ENCODE measurements at places on chromosomes 6 and 20.

DNA sequence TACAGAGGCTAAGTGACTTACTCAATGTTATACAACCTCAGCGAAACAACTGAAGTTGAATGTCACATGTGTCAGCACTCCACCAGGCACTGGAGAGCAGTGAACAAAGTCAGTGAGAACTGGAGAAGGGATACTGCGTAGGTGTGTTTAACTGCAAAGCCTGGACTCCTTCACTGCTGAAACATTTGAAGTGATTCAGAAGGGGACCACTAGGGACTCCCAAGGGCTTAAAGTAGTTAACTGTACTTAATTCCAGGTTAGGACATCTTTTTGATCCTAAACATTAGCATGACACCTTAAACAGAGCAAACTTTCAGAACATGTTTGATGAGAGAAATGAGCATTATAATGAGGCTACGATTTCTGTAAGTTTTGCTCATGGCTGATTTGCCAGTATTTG is 45.0 kb upstream of the ZBTB24 start:
- peak; percentile 30 for DNase-seq

- DNase-seq = no peak
These were observed 273.0 kb upstream of the STXBP5 start for GRCh38 chr6:146931214-146931613.

- peak; percentile 73 for DNase-seq
These were observed at the start of gene SCRT2 for GRCh38 chr20:675453-676314. SCRT2 (minus strand) TSS chr20:675802; CDS start chr20:675601, 201 bp downstream.

DNA sequence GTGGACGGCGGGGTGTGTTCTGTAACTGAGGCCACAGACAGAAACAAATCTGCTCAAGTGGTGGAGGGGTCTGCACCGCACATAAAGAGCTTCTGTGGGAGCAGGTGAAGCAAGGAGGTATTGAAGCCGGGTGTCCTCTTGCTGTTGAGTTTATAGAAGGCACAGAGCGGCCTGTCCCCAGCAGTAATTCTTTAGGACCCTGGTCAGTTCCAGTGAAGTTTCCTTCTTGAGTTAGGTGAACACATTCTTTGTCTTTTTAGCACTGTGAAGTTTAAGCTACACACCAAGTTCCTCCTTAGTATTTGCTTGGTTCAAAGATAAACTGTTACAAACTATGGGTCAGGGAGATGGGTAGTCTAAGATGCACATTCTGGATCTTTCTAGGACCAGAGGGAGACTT is 6.1 kb downstream of the PRDM1 start:
- no peak for DNase-seq

DNA sequence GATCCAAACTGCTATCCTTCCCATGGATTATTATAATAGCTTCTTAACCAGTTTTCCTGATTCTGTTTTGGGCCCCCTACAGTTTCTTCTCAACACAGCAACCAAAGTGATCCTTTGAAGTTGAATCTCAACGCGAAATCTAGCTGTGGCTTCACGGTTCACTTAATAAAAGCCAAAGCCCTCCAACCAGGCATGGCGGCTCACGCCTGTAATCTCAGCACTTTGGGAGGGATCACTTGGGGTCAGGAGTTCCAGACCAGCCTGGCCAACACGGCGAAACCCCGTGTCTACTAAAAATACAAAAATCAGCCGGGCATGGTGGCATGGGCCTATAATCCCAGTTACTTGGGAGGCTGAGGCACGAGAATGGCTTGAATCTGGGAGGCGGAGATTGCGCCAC is 3.3 kb downstream of the RMND1 start:
- peak; percentile 16 for DNase-seq

GRCh38 chr6:160408528-160408927 is 60.4 kb downstream of the SLC22A3 start:
- no peak for DNase-seq

- no peak for DNase-seq
These were observed 48.1 kb downstream of the TBC1D7 start for GRCh38 chr6:13280254-13280653.

DNA sequence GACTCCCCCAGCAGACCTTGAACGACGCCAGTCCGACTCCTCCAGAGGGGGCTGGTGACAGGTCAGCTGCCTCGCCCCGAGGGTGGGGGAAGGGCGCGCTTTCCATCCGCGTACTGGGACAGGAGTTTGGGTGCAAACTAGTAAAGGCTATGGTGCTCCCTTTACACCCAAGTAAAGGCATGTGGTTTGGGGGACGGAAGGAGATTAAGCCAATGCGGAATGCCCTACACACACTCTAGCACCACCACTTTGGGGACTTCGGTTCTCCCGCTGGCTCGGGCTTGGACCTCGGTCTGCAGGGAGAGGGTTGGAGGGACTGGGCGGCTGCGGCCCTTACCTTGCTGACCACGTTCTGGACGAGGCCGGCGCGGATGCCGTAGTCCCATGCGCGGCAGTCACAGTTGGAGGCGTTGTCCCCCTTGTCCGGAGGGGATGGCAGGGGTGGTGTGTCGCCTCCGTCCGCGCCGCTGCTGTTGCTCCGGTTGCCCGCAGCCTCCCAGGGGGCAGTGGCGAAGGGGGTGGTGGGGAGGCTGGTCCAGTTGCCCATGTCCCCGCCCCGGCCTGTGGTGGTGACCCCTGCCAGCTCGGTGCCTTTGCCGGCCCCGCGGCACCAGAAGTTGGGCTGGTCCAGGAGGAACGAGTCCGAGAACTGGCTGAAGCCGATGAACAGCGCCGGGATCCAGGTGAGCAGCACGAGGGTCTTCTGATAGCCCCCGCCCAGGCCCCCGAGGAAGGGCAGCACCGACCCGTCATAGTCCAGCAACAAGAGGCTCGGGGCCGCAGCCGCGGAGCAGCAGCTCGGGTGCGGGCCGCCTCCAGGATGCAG is 1.1 kb downstream of the SLC22A23 start:
- peak; percentile 20 for DNase-seq

DNA sequence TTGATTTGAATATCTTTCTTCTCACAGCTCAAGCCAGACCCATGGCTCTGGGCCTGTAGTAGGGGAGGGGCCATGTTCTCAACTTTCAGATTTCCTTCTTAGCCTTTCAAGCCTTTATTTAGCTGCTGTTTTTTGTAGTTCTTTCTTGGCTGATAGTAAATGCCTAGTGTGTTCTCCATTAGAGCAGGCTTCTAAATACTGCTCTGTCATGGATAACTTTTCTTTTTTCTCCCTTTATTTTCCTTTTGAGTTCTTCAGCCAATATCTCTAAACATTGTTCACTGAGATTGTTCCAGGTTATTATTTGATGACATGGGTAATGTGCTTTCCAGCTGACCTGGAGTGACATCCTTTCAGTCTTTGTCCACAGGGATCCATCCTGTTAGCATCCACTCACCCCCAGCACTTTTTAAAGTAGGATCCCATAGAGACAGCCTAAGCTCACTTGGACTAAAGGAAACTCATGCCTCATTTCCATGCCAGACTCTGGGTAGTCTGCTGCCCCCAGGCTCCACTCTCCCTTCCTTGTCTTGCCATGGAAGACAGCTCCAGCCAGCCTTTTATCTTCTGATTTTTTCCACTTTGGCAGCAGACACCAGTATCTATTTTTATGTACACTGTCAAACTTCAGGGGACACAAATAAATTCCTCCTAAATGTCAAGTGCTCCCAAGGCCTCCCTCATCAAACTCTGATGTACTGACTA is 645.6 kb downstream of the RNF144B start:
- DNase-seq = no peak

DNA sequence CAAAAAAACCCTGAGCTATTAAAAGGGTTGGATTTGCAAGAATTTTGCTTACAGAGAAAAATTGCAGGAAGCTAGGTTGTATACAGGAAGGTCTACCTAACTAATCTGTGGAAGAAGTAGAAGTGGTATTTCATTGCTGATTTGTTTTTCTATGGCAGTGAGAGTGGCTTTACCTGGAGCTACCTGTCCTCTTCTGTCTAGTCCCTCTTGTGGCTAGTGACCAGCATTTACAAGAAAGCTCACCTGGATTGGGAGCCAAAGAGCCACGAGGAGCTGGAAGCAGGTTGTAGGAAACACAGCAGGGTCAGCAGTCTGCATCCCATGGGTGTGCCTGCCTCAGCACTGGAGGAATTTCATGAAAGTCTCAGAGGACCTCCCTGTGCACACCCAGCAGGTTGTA is 120.3 kb upstream of the RALGAPA2 start:
- DNase-seq = no peak

GRCh38 chr6:166650824-166651807 is 24.1 kb upstream of the RPS6KA2 start:
- no peak for DNase-seq

DNA sequence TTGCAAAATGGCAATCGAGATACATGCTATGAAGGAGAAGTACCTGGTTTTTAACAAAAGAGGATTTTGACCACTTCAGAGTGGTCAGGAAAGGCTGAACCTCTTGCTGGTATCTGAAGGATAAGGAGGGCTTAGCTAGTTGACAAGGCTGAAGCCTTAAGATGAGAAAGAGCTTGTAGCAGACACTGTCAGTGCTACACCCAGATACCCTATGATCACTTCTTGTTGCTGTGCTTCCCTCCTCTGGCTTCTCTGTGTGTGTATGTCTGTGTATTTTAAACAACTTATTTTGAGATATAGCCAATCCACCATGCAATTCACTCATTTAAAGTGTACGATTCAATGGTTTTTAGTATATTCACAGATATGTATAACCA is 38.9 kb upstream of the TGM2 start:
- DNase-seq = no peak

DNA sequence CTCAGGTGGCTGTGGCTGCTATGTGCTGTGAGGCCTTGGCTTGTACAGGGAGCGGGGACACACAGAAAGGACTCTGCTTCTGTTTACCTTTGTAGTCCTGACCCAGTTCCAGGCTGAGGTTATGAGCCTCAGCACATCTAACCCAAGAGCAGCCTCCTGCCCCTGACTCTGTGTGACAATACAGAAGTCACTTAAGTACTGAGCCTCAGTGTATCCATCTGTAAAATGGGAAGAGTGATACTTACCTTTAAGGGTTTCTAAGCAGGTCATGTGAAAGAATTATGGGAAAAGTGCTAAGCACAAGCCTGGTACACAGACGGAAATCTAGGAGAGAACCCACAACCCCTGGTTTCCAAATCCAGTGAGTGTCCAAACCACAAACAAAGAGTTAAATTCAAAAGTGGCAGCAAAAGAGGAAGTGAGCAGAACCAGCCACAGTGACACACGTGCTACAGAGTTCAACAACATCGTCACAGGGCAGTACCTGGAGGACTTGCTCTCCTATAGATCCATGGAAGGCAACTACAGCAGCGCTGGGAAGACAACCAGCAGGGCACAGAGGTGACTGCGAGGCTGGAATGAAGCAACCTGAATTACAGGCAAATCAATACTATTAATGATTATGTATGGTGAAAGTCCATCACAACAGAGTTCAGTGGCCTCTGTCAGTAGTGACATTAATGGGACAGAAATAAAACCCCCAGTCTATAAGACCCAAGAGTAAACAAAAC is 12.5 kb downstream of the TRIM26 start:
- no peak for DNase-seq

- no peak for DNase-seq
These were observed 359.3 kb downstream of the SYNE1 start for GRCh38 chr6:152277826-152278329.

DNA sequence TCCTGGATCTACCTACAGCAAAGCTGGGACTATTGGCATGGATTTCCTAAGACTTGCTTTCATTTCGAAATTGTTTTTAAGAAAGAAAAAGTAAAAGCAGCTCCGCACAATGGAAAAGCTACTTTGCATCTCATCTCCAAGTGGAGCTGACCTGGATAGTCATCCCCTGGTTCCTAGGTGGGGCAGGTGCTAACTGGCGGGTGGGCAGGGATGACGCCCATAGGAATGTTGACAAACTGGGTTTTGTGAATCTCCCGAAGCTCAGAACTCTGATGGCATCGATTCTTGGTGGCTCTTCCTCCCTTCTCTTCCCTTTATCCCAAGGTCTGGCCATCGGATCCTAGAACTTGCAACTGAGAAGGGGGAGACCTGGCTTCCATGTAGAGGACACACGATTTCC is 12.4 kb upstream of the EZR start:
- no peak for DNase-seq

- no peak for DNase-seq
These were observed 49.7 kb downstream of the FIG4 start for GRCh38 chr6:109740787-109741186.

DNA sequence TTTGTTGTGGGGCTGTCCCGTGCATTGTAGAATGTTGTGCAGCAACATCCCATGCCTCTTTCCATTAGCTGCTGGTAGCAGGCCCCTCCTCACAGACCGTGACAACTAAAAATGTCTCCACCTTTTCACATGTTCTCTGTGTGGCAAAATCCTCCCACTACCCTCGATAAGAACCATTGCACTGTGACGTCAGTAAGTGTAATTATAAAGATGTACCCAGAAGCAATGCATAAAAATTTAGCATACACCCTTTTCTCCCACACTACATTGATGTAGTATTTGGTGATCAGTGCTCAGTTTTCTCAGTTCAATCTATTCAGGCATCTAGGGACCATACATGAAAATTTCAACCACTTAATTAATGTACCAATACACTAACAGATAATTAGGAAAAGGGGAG is 389.9 kb downstream of the DOK5 start:
- DNase-seq = no peak

All from M059J (cell line).